Glomerular endothelial cell (primary cell): ENCODE measurements at places on chromosomes 12 and 14. TPM values are rescaled to one million over a fixed set of nuclear protein-coding genes. Genes with fewer than 3 reads are reported as not detected.

DNA sequence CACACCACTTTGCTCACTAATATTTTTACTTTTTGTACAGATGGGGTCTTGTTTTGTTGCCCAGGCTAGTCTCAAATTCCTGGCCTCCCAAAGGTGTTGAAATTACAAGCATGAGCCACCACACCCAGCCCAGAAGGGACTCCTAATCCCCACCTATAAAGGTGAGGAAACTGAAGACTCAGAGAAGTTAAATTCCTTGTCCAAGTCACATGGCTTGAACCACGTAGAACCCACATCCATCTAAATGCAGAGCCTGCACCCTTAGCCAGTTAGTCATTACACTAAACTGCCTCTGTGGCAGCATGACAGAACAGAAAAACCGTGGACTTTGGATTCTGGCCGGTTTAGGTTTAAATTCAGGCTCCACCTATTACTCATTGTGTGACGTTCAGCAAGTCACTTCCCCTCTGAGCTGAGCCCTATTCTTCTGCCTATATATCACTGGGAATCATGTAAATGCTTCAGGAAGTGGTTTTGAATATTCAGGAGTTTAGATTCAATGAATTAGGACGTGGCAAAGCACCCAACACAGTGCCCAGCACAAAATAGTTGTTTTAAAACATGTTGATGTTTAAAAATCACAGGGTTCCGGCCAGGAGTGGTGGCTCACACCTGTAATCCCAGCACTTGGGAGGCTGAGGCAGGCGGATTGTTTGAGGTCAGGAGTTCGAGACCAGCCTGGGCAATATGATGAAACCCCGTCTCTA, 3.0 kb upstream of the CORO1C start:
- no peak for DNase-seq

- no peak for DNase-seq
These were observed 85.6 kb downstream of the GALNT9 start for GRCh38 chr12:132243596-132244310.

DNA sequence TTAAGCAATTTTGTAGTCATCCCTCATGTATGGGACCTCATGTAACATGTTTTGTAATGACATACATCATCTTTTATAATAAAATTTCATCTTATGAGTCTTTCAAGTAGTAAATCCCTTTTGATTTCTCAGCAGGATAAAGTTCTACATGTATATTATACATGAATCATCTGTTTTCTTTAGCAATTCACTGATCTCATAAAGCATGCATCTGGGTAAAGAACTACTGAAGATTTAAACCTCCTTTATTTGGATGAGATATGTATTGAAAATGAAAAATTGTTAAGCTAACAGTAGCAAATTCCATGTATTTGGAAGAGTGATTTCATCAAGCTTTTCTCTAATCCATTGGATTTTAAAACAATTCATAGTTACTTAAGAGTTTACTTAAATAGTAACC, 126.9 kb downstream of the KITLG start:
- DNase-seq, result no peak

DNA sequence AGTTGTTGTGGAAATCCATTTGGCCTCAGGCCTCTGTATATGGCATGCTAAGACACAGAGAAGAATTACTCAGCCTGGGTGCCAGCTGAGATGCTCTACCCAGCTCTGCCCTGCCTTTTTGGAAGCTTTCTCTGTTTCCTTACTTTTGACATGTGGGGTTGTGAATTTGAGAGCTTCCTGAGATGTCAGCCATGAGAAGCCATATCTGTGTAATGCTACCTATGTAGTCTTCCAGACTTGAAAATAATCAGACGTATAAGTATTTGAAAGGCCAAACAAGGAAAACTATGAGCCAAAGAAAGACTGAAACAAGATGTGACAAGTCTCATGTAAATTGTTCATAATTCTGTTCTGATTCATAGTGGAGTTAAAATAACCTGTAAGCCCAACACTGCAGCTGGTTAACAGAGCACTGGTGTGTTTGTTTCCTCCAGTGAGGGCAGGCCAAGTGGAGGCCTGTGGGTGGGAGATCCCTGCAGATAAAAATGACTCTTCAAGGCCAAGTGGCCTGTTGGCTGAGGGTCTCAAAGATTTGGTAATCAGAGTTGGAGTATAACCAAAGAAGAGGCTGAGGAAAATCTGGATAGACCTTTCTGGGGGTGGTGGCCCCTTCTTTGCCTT, 94.0 kb downstream of the TMX1 start:
- DNase-seq, result no peak

The ADCY4 gene
- 63.3 and 115 TPM in 2 replicates for total RNA-seq

The KRT79 gene
- 0.10 and 0.12 TPM in 2 replicates for total RNA-seq
